Renal cortical epithelial cell (primary cell): ENCODE measurements at places on chromosomes 2 and 18.

GRCh38 chr2:161123531-161124030, 36.6 kb upstream of the TANK start:
- peak; percentile 38 for DNase-seq

DNA sequence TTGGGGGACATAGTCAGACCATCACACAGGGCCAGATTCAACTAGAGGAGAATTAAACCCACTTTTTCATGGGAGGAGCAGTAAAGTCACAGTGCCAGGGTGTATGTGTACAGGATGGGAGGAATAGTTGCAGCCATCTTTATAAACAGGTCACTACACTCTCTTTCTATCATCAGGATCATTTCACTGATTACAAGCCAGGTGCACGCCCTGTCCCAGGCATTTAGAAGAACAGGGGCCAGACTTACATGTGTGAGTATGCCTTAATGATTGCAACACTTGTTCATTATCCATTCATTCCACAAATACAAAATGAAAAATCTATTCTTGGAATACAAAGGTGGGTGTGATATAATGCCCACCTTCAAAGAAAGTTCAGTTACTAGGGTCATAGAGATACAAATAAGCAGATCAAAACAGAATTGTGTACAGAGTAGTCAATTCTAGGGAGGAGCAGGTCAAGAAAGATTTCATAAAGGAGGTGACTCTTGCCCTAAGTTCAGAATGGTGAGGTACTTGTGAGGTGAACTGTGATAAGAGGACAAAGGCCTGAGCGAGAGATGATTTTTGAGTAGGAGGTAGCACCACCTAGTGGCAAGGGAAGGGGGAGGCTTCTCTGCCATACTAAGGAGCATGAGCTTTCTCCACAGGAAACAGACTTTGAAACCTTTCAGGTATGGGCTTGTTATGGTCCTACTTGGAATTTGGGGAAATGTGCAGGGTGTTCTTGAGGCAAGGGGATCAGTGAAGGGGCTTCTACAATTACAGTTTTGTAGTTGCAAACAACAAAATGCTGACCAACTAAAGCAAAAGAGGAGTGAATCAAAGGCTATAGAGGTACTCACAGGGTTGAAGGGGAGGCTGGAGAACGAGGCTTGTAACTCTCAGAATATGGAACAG, 156.3 kb downstream of the SUCLG1 start:
- DNase-seq: peak; percentile 59

DNA sequence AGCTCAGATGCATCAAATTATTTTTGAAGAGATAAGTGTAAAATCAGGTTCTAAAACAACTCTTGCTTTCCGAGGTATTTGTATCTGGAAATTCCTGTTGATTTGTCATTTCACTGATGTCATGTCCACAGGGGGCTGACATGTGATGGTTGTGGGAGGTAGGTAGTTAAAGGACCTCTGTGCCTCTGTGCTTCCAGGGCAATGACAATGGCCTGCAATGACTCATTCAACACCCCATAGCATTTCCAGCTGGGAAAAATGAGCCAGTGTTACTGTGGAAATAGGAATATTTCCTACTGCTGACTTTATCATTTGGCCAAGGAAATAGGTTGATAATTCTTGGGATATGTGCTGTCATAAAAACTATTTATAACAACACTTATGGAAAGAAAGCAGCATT, 86.2 kb upstream of the CCDC195 start:
- DNase-seq: peak; percentile 73

GRCh38 chr2:119788752-119789151, 29.0 kb downstream of the PTPN4 start:
- no peak for DNase-seq

- peak; percentile 54 for DNase-seq
These were observed 710 bp upstream of the TMSB10 start for GRCh38 chr2:84904717-84905174.

- DNase-seq: no peak
These were observed 23.9 kb downstream of the PTPRM start for GRCh38 chr18:7590826-7591560.

DNA sequence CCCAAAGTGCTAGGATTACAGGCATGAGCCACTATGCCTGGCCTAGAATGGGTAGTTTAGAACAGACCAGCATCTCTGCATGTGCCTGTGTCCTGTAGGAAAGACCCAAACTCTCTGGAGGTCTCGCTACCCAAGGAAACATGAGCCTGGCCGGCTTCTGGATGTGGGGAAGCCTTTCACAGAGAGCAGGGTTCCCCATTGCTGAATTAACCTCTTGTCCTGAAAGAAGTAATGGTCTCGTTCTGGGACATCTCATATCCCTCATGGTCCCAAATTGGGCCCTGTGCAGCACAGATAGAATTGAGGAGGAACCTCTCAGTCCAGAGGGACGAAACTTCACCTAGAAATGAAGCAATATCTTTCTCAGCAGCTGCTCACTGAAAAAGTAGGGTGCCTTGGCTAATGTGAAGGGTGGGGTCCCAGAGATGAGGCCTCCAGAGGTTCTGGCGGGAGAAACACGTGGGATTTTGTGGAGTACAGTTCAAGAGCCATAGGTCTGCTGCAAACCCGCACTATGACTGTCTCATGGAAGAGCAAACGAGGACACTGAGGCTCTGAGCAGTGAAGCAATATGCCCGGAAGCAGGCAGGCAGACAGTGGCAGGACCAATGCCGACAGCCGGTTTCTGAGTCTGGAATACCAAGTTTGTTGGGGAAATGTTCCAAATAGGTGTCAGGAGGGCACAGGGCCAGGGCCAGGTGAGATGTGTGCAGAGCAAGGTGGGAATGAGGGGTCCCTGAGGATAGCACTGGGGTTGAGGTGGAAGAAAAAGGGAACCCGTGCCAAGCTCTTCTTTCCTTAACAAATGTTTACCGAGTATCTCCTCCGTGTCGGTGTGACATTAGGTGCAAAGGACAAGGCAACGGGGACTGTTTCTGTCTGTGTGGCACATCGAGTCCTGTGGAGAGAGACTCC, 121.0 kb upstream of the TWIST2 start:
- DNase-seq: no peak

- peak; percentile 77 for DNase-seq
These were observed 30.6 kb downstream of the SPATS2L start for GRCh38 chr2:200336980-200337615.

GRCh38 chr2:223012291-223012690, 39.7 kb upstream of the KCNE4 start:
- DNase-seq: no peak

DNA sequence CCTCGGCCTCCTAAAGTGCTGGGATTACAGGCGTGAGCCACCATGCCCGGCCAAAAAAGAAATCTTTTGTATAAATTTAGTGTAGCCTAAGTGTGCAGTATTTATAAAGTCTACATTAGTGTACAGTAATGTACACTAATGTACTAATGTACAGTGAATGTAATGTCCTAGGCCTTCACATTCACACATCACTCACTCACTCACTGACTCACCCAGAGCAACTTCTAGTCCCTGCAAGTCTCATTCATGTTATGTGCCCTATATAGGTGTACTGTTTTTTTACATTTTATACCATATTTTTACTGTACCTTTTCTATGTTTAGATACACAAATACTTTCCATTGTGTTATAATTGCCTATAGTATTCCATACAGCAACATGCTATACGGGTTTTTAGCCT, 254.9 kb downstream of the MYO3B start:
- DNase-seq: no peak

GRCh38 chr2:113686537-113686936, 59.5 kb downstream of the RABL2A start:
- DNase-seq: peak; percentile 25

DNA sequence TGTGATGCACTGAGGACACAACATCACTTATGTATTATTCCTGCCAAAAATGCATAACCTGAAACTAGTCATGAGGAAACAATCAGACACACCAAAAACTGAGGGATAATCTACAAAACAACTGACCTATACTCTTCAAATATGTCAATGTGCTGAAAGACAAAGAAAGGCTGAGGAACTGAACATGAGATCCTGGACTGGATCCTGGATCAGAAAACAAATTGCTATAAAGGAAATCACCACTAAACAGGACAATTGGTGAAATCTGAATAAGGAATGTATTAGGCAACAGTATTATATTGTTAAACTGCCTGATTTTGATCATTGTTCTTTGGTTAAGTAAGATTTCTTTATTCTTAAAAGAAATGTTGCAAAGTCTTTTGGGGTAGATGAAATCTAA, 28.8 kb downstream of the CUL3 start:
- no peak for DNase-seq

GRCh38 chr2:45921921-45922320, 270.4 kb downstream of the PRKCE start:
- no peak for DNase-seq

GRCh38 chr2:3317871-3318590, 59.6 kb downstream of the EIPR1 start:
- DNase-seq: no peak

DNA sequence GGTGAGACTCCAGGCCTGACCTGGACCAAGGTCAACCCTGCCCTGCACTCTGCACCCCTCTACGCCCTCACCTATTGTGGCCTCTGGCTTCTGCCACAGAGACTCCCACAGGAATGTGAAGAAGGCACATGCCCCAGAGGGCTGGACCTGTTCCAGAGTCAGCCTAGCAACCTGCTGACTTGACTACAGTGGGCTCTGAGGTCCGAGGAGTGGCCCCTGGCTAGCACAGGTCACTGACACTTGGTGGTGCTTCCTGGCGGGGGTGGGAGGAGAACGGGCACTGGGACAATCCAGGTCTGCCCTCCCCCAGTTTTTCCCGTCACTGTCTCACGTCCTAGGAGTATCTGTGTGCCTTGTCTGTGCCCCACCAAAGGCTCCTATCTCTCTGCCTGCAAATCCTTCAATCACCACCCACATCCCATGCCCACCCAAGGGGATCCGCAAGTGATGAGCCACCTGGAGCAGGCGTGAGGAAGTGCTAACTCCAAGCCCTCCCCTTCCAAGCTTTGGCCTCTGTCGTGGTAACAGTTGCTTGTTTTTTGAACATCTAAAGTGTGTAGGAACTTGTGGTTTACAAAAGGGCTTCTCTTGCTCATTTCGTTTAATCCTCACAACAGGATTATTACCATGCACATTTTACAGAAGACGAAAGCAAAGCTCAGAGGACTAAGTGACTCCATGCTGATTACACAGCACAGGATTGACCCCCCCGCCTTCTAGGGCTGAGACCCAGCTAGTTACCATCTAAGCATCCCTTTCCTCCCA, 86.2 kb downstream of the MCFD2 start:
- peak; percentile 29 for DNase-seq

GRCh38 chr2:71559828-71560637, 106.7 kb downstream of the DYSF start:
- DNase-seq: no peak

- DNase-seq: peak; percentile 78
These were observed 2.2 kb upstream of the KCNH7 start for GRCh38 chr2:162840598-162841246.

DNA sequence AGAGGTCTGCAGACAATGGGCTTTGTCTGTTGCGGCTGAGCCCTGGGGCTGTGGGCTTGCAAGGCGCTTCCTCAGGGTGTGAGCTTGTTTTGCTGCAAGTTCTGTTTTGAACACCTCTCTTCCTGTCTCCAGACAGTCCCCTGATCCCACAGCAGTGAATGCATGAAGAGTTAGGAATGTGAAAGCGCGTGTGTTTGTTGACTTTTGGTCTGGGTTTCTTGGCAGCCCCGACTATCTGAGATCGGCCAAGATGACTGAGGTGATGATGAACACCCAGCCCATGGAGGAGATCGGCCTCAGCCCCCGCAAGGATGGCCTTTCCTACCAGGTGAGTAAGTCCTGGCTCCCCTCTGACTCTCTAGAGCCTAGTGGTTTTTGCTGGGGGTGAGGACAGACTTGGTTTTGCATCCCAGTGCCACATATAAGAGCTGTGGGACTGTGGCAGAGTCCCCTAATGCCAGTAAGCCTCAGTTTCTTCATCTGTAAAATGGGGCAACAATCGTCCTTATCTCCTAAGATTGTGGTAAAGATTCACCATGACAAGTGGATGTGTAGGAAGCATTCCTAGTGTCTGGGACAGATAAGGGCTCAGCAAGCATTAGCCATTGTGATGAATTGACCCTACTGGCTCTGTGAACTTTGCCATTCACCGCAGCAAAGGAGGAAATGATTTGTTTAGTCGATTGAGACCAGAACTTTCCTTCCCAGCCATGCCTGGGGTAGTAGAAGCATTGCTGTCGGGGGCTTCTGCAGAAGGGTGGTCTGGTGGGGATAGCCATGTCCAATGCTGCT, 3.0 kb downstream of the LBH start:
- DNase-seq: peak; percentile 97

DNA sequence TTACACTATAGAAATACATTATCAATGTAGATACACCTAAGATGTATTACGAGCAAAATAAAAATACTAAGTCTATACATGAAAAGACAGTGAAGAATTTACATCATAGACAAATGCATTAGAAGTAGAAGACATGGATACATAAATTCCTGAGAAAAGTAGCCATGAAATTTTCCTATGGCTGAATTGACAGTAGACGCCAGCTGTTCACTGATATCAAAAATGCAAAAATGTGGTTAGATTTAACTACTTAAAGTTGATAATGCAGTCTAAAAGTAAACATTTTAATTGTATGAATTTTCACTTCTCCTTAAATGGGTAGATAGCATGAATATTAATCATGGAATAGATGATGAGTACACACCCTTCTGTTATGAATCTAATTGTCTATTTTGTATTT, 350.9 kb downstream of the ARHGAP15 start:
- no peak for DNase-seq

DNA sequence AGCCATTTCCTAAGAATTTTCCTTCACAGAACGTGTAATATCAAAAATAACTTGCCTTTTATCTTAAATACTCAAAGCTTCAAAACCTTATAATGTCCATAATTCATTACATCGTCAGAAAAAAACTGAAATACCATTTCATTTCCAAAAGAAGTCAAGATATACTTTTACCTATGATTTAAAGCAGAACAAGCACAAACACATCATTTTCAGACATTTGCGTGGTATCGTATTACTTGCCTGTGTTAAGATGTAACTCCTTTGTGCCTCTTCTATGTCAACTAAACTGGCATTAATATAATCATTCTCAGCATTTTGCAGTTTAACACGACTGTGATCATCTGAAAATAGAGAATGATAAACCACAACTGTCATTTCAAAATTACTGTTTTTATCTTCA, 47.5 kb downstream of the PTPN2 start:
- no peak for DNase-seq

DNA sequence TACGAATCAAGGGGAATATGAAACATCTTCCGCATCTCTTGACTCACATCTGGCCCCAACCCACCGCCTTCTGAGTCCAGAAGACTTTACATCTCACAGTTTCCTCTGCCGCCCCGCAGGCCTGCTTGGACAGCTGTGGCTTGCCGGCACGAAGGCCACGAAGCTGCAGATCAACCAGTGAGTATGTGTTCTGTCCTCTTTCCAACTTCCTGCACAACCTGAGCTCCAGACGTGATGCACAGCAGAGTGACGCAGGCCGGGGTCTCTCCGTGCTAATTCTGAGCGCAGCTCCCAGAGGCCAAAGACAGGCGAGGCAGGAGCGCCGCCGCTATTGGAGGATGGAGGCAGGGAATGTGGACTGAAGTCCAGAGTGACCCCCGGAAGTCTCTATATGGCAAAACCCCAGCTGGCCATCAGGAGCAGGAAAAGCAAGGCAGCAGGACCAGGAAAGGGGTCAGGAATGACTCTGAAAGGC, 93.5 kb downstream of the ZCCHC2 start:
- no peak for DNase-seq
